ENCODE measurements at places on chromosomes 2 and 18.

GRCh38 chr2:137927846-137928245 is 36.4 kb upstream of the HNMT start:
- DNase-seq: no peak

DNA sequence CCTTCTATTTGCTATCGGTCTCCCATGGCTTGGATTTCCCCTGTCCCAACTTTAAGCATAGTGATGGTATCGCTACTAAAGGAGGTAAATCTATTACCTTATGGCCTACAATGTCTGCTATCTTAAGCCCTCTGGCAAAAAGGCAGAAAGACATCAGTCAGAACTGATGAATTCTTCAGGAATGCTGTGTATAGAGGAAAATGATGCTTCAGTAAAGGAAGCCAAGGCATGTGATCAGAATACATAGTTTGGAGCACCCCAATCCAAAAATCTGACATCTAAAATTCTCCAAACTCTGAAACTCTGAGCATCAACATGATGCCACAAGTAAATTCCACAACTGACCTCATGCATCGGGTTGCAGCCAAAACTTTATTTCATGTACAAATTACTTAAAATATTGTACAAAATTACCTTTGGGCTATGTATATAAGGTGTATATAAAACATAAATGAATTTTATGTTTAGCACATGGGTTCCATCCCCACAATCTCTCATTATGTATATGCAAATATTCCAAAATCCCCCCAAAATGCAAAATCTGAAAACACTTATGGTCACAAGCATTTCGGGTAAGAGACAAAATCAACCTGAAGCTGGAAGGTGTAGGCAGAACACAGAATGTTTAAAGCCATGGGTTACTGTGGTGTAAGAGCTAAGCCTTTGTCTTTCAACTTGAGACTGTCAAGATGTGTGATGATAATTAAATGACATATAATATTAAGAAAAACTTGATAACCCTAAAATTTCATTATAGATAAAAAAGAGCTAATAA is 66.2 kb downstream of the CUL3 start:
- DNase-seq: no peak

DNA sequence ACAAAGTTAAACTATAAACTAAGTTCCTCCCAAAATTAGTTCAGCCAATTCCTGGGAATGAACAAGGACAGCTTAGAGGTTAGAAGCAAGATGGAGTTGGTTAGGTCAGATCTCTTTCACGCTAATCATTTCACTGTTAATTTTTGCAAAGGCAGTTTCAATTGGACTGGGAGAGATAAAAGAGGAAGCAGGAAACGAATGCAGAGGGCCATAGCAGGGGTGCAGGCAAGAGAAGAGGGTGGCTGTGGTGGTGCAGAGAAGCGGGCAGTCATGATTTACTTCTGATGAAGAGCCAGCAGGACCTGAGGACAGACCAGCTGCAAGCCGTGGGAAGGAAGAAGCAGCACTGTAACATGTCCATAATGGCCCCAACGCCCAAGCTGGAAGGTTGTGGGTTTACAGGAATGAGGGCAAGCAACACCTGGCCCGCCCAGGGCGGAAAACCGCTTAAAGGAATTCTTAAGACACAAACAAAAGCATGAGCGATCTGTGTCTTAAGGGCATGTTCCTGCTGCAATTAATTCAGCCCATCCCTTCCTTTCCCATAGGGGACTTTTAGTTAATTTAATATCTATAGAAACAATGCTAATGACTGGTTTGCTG is 4.1 kb upstream of the RMP24 start:
- no peak for DNase-seq

DNA sequence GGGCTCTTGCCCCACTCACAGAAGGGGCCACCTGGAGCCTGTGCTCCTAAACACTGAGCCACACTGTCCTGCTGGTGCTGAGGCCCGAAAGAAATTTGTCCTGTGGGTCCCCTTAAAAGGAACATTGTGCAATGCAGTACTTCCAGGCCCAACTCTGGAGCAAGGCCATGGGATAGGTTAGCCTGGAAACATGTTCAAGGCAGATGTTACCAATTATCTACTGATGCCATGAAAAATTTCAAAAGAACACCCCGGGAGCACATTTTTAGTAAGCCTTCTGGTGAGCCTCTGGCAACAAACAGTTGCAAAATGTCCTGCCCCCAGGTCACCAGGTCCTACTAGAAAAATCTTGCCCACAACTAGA is 12.3 kb upstream of the PTMA start:
- DNase-seq: no peak

DNA sequence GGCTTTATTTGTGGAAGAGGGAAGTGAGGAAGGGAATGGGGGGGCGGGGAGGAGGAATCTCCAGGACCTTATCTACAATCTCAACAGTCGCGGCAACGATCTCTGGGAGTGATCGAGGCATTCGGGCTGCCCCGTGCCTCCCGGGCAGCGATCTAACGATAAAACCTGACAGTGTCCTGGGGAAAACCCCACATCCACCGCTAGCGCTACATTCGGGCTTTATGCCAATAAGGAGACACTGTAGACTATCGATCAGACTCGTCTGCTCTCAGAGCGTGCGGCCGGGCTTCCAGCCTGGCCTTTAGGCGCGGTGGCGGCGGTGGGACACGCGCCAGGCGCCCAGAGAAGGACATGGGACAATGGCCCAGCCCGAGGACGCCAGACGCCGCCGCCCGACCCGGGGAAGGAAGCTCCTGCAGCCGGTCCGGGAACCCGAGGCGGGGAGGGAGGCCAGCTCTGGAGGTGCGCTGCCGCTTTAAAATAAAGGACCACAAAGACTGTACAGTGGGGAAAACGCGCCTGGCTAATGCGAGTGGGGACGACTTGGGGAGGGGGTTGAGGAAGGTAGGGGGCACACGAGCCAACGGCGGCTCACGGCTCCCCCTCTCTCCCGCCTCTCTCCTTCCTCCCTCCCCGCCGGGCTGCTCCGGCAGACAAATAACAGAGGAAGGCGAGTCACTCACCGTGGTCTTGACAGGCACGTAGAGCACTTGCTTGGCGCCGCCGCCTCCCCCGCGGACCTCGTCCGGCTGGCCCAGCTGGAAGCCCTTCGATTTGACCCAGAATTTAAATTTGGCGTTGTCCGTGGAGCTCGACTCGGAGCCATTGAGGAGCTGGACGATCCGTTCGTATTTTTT is 2.2 kb downstream of the NOL4 start:
- no peak for DNase-seq

- DNase-seq: no peak
Observed at GRCh38 chr18:61889541-61889940, 3.3 kb downstream of the RNF152 start.

- no peak for DNase-seq
Observed at GRCh38 chr18:44654573-44654972, 26.1 kb upstream of the SETBP1 start.

GRCh38 chr2:143776526-143777297 is 647.5 kb downstream of the ARHGAP15 start:
- no peak for DNase-seq

DNA sequence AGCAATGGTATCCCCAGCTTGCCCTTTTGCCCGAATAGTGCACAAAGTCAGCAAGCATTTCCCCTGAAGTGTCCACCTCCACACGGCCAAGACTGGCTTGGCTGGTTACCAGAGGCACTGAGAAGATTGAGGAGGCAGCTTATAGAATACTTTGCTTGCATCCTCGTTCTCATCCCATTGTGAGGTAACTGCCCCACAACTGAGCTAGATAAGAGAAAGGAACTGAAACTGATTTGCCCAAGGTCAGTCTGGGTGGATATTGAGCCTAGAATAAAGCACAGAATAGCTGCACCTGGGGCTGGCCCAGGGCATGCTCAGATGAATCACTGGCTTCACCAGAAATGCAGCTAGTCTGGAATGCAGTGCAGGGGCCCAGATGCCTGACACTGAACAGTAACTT is 32.7 kb upstream of the MAP4K3 start:
- DNase-seq: no peak

DNA sequence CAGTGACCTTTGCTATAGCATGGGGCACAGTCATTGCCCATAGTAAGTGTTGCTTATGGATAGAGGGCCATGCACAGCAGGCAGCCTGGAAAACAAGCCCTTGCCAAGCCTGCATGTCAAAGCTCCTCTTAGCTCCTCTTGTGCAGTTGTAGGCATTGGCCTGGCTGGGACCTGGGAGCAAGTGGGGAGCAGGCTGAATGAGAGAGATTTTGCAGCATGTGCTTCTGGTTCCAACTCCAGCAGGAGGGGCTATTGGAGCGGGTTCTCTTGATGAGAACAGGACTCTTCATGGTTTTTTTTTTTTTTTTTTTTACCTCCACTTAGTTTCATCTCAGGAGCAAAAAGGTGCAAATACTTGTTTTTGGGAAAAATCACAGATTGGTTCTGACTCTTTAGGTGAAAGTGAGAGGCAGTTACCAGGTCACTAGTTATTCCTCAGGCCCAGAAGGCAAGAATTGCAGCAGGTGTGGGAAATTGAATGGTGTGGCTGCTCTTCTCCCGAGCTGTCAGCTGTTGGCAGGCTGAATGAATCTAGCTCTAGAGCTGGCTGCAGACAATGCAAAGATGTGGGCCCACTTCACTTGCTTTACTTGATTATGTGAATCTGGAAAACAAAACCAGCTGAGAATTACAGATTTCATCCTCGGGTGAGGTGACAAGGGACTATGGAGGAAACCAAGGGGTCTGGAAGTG is 95.9 kb downstream of the MAP4K4 start:
- DNase-seq: no peak

DNA sequence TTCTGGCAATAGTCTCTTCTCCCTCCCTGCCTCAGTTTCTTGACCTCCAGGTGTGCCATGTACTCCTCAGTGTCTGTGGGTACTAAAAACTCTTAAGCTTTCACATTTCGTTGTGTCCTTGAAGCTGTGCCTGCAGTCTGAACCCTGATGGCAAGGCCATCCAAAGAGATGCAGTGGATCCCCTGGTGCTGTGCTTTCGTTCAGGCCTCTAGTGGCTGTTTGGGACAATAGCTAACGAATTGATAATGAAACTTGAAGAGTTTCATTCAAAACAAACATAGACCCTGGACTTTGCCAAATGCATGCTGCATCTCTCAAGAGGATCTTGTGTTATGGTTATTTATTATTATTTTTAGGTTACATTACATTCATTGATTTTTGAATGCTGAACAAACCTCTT is 523.1 kb upstream of the FSIP2 start:
- no peak for DNase-seq

DNA sequence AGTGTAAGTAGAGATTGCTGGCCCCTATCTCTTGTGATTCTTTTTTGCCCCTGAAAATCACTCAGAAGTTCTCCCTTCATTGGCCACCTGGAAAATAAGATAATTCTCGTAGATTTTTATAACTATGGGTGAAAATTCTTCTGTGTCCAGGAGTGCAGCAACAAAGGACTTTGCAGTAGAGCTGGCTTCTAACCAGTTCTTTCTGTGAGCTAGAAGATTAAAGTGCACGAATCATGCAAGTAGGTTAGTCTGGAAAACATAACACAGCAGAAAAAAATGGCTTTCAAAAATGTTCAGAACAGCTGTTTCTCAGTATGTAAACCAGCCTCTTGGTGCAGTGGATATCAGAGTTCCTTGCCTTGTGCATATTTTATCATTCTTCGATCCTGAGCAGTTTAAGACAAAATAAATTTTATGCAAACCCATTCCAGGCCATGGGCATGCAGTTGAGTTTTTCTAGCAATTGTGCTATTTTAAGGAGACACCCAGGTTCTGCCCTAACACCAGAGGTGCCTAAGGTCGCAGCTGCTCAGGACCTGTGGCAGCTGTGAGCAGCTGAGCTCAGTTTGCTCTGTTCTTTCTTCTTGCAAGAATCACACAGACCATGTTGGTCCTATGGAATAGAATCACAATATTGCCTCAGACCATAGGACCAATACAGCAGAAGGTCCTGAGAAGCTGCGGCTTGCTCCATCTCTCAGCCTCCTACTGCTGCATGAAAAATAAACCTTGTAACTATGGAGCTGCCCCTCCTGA is 80.9 kb upstream of the BCL2L11 start:
- DNase-seq: no peak

DNA sequence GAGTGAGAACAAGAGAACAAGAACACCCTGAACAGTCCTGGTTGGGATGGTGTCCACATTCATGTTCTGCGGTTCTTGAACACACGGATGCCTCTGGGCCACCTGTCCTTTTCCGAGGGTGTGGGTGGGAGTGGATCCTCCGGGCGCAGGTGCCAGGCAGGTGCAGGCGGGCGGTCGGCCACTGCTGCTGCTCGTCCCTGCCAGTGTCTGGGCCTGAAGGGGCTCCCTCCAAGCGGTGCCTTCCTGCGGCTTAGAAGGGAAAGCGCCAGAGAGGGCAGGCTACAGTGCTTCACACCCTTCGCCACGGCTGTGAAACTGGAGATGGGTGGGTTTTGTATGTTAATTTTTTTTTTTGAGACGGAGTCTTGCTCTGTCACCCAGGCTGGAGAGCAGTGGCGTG is 8.0 kb upstream of the D2HGDH start:
- no peak for DNase-seq

GRCh38 chr2:17313261-17313660 is 205.0 kb downstream of the RAD51AP2 start:
- no peak for DNase-seq

DNA sequence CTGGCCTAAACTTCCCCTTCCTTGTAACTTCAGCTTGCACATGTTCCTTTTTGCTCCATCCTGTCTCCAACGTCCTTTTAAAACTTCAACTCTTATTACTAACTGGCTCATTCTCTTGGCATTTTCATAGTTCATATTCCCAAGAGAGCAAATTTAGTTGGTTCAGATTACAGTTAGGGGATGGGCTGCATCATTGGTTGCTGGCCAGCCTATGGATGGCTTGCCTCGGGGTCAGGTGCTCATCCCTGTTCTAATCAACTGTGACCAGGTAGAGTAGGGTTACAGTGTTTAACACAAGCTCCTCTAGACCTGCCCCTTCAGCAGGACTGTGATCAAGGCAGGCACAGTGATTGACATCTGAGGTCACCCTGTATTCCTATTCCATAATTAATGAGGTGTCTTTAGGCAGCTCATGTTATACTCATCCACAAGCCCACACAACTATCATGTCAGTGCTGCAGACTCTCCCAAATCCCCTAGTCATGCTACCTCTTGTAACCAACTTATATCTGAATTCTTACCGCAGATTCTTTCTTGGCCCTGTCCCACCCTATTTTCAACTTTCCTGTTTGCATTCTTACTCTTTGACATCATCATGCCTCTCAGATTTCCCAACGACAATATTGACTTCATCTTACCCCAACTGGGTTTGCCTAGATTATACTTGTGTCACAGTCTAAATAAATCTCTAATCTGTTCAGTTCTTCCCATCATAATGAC is 293.3 kb downstream of the MTX2 start:
- DNase-seq: no peak

DNA sequence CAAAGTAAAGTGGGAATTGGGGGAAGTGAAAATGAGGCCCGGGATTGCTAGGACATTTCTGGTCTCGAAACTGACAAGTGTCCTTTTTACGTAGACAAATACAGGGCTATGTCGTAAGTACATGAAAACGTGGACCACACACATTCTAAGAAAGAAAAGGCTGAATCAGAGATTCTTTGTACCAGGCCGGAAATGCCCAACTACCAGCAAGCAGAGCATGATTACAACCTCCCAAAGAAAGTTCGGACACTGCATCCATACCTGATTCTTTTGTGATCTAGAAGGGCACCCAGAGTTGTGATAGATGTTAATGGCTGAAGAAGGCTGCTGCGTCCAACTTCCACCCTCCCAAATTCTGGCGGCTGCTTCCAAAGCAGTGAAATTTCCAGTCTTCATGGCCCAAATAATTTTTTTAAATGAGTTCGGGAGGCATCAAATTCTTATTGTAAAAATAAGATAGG is 1.7 kb downstream of the RBMS1 start:
- peak; percentile 34 for DNase-seq

- no peak for DNase-seq
Observed at GRCh38 chr2:181440919-181441318, 16.3 kb upstream of the ITGA4 start.
